T-helper 2 cell (primary cell): ENCODE measurements at places on chromosomes 3 and 15.

GRCh38 chr15:62391641-62392262, 226.7 kb upstream of the C2CD4B start:
- no peak for DNase-seq

DNA sequence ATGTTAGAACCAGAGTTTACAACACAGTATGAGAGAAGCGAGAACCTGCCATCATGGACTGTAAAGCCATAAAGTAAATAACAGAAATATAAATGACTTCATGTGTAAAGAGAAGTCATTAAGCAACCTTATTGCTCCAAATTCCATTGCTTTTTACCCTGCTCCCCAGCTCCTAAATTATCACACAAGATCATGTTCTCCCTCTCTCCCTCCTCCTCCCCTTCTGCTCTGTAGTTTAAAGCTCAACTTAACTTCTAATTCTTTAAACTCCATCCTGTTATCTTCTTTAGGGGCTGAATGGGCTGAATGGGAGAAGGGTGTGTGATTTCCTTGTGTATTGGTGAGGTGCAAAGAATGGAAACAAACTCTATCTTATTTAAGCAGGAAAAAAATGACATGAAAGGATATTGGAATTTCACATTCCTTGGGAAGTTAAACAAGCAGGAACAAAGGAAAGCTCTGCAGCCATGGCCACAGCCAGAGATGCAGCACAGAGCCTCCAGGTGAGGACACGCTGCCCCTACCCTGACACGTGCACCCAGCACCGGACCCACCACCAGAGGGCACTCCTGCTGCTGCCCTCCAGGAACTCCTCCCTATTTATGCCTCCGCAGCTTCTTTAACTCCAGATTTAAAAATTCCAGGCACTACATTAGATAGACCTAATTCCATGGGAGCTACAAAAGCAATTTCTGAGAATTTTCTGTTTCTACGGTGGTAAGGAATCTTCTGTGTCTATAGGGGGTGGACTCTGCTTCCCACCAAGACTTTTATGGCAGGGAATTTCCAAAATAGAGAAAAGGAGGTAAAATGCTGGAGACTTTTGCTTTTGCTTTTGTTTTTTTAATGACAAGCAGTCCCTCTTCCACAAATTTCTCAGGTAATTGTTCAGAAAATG, 76.9 kb upstream of the ABI3BP start:
- DNase-seq: peak; percentile 60

- no peak for DNase-seq
Observed at GRCh38 chr15:90851940-90852339, 16.4 kb upstream of the FURIN start.

DNA sequence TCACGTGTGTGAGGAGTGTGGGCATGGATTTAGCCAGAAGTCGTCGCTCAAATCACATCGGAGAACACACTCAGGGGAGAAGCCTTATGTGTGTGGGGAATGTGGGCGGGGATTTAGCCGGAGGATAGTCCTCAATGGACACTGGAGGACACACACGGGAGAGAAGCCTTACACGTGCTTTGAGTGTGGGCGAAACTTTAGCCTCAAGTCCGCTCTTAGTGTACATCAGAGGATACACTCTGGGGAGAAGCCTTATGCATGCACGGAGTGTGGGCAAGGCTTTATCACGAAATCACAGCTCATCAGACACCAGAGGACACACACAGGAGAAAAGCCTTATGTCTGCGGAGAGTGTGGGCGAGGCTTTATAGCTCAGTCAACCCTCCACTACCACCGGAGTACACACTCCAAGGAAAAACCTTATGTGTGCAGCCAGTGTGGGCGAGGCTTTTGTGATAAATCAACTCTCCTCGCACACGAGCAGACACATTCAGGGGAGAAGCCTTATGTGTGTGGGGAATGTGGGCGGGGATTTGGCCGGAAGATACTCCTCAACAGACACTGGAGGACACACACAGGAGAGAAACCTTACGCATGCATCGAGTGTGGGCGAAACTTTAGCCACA, 28.1 kb downstream of the ZNF589 start:
- no peak for DNase-seq

- DNase-seq: no peak
Observed at GRCh38 chr3:1852950-1853349, 245.7 kb upstream of the CNTN4 start.

DNA sequence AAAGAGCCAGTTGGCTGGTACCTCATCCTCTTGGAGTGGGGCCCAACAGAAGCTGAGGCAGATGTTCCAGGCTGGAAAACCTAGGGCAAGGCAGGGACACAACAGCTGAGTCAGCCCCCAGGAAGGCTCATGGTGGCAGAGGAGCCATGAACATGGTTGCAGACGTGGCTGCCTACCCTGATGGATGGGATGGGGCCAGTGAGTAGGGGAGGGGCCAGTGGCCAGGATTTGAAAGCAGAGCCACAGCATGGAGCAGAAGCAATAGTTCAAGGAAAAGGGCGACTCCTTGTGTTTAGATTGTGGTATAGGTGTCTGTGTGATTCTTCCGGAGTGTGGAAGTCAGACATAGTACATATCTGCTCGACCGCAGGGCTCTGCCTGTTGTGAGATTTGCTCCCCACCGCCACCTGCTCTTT, 24.2 kb downstream of the PXYLP1 start:
- DNase-seq: peak; percentile 16

DNA sequence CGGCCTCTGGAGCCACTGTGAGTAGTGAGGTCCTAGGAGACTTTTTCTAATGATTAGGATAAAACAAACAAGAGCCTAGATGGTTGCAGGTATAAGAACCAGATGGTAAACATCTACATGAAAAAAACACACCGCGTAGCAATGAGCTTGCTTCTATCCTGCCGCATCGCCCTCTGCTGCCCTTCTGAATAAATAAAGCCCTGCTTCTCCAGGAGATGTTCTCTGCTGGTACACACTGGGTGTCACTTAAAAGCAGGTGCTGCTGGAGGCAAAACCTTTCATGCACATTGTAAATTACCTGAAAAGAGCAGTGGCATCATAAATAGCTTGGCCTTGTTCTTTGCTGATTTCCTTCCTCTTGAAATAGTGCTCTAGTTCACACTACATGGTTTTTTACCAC, 164.4 kb upstream of the TOPAZ1 start:
- no peak for DNase-seq

DNA sequence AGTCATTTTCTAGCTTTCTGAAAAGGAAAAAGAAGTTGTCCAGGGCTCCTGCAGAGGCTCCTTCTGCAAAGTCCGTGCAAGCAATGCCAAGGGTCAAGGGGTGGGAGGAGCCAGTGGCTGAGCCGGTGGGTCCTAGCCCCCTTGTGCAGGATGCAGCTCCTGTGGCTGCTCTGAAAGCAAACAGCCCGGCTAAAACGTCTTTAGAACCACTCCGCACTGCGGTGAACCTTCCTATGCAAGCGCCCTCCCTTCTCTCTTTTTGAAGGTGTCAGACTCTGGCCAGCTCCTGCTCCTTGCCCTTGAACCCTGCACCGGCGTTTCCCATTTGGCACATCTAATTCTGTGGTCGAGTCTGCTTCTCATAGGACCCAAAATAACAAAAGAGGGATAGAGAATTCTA, 183.1 kb downstream of the UACA start:
- no peak for DNase-seq

DNA sequence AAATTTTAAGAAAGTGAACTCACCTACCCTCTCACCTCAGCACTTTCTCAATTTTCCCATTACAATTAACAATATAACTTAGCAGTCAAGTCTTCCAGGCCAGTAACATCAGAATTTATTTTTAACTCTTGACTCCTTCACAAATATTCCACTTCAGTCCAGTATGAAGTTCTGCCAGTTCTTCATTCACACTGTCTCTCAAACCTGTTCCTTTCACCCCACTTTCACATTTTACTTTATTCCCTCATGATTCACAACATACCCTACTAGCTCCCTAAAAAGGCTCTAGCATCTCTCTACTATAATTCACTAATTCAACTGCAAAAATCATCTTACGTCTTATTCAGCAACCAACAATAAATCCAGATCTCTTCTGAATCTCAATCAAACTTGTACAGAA, 3.8 kb downstream of the GSK3B start:
- no peak for DNase-seq

GRCh38 chr15:64930778-64931371, 19.2 kb downstream of the ANKDD1A start:
- DNase-seq: no peak

- no peak for DNase-seq
Observed at GRCh38 chr15:39744334-39745103, 38.1 kb downstream of the FSIP1 start.

GRCh38 chr3:113261063-113261625, 49.8 kb downstream of the BOC start:
- DNase-seq: no peak

DNA sequence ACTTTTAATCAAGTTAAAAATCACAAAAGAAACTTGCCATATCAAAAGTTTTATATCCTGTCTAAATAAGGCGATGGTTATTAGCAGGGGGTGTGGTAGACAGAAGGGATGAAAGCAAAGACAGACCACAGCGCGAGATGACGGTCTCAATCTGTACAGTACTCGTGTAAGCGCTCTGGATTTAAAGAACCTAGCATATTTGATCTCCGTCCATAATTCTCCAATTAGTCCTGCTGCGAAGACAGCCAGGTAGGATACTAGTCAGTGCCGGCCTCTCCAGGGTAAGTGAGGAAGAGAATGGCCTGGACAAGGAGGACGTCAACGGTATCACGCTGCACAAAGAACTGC, 701 bp downstream of the SGO1 start:
- peak; percentile 10 for DNase-seq

GRCh38 chr15:58918239-58918638, 15.2 kb downstream of the SLTM start:
- no peak for DNase-seq

- no peak for DNase-seq
Observed at GRCh38 chr3:43334976-43335375, 48.6 kb downstream of the SNRK start.

GRCh38 chr15:27583651-27584050, 515.5 kb downstream of the OCA2 start:
- no peak for DNase-seq

- DNase-seq: no peak
Observed at GRCh38 chr3:25781145-25781757, 2.0 kb downstream of the NGLY1 start.

DNA sequence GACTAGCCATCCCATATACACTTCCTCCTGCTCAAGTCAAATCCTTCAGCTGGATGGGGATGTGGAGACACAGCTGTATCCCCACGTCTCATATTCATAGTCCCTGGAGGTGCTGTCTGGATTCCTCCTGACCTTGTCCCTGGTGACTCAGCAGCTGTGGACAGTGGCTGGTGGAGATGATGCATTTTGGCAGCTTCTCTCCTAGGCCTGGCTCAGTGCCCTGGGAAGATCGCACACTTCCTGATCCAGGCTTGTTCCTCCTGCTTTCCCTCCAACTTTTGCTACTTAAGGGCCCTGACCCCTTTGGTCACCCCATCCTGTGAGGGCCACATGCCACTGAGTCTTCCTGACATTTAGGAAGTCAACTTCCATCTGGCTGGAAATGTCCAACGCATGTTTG, 44.4 kb downstream of the ADAMTSL3 start:
- DNase-seq: no peak

- no peak for DNase-seq
Observed at GRCh38 chr15:68379759-68380290, 52.1 kb downstream of the ITGA11 start.

DNA sequence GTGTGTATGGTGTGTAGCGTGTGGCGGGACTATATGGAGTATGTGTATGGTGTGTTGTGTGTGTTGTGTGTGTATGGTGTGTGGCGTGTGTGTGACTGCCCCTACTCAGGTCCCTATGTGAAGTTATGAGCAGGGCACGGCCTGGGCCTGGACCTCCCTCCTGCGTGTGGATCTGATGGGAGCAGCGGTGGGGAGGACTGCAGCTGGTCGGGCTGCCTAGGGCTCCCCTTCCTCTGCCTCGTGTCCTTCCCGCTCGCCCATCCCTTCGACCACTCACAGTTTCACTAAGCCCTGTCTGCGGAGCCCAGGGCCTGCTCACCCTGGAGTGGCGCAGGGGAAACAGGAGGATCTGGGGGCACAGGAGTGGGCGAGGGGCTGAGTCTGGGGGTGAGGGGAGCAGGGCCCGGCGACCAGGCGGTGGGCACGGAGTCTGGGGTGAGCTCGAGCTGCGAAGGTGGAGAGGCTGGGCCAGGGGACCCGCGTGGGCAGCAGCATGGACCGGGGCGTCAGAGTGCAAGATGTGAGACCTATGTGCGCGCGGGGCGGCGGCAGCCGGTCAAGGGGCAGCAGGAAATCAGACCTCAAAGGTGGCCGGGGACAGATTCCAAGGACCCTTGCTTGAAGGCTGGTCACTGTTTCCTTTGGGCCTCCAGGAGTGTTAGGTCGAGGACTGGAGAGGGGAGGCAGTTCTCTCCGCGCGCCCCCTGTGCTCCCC, 26.6 kb downstream of the GABRA5 start:
- no peak for DNase-seq

DNA sequence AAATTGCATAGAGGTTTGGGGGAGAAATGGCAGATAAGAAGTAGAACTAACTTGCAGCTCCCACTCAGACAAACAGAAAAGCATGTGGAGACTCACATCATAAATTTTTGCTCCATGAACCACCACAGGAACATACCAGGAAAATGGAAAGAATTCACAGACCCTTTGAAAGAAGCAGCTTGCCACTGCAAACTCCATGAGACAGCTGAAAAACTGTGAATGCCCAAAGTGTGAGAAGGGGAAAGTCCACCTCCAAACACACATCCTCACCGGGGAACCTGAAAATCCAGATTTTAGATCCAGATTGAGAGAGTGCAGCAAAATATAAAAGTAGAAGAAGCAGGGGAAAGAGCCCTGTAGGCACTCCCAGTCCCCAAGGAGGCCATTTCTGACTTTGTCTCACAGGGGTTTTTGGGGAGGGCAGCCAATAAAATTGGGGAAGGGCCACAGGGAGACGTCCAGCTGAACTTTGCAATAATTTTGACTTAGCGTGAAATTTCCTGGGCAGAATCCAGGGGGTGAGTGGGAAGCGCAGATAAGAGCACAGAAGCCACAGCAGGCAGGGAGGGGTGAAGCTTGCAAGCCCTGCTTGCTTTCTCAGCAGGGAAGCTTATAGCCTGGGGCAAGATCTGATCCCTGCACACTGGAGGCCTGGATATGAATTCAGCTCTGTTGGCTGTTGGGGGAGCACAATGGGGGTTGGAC, 183.4 kb upstream of the UBE2E2 start:
- no peak for DNase-seq

DNA sequence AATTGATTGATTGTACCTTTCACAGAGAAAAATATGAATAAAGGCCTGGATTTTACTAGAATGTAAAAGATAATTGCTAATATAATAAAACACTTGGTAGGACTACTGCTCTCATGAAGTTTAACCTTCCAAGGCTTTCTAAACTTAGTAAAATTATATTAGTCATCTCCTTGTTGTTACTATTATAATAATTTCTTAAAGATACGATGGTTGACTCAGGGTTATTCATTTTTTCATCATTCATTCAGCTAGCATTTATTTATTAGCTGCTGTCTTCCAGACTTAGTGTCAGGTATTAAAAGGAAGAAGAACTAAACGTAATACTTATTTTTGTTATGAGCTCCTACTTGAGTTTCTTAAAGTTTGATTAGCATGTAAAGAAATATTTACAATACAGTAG, 771.6 kb upstream of the NR2F2 start:
- DNase-seq: no peak

DNA sequence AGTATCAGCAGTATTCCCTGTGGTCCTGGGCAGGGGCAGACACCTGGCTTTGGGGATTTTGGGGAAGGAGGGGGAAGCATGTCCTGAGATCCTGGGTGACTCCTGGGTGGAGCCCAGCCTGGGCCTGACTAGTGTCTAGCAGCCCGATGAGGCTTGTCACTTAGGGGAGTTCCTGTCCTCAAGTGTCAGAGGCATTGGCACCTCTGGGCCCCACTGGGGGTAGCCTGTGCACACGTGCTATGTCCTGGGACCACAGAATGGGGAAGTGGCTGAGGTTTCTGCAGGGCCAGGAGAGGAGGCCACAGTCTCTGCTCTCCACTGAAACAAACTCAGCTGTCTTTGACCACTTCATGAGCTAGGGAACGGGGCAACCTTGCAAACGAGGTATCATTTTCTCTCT, 31.5 kb upstream of the ADCY5 start:
- DNase-seq: no peak
